ENCODE measurements at places on chromosomes 11 and 22.
A peak's percentile ranks its signal among the peaks of the same experiment; 100 is the strongest.

- no peak for DNase-seq
- H3K36me3 ChIP-seq: peaks cover 9% of the 10 kb centered on the region
- no peaks in the 10 kb centered on the region for H3K4me1 ChIP-seq
- H3K4me3 ChIP-seq: no peak overlapping the region
Observed at GRCh38 chr22:17870407-17870806, 96.1 kb upstream of the BID start.

DNA sequence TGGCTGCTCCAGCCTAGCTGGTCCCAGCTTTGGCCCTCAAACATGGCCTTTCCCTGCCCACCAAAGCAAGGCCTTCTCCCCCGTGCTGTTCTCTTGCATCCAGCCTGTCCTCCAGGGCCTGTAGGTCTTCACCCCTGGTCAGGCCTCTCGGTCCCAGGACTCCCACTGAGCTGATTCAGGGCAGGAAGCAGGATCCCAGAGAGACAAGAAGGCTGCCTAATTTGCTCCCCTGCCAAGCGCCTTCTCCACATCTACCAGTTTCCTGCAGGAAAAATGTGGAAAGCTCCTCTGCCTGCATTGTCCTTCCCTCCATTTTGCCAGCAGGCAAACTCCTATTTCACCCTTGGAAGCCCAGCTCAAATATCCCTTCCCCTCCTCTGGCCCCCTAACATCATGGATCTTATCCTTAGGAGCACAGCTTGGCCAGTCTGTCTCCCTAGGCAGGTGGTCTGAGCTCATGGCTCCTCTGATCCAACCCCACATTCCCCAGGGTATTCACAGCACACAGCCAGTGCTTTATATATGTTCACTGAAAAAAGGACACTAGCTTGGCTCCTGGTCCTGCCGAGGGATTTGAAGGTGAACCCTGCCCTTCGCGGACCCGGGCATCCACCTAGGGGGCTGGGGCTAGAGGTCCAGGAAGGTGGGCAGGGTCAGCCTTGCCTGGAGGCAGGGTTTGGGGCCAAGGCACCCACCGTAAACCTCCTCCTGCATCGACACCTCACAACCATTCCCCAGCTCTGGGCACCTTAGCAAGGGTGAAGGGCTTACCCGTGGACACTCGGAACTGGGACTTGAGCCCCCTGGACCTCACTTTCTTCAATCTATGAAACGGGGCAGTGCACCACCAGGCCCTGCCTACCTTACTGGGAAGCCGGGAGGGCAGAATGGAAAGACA lies 968 bp downstream of the RHBDD3 start:
- H3K27me3 ChIP-seq: no peaks in the 10 kb centered on the region
- H3K4me1 ChIP-seq: no peaks in the 10 kb centered on the region
- no peak for DNase-seq
- peak overlapping the region; percentile 90 for H3K4me3 ChIP-seq

GRCh38 chr22:20271114-20271994 lies 3.2 kb upstream of the RTN4R start:
- no peak overlapping the region for H3K4me3 ChIP-seq
- H3K27ac ChIP-seq: no peak overlapping the region
- no peaks in the 10 kb centered on the region for H3K27me3 ChIP-seq
- H3K36me3 ChIP-seq: no peaks in the 10 kb centered on the region
- DNase-seq: no peak

DNA sequence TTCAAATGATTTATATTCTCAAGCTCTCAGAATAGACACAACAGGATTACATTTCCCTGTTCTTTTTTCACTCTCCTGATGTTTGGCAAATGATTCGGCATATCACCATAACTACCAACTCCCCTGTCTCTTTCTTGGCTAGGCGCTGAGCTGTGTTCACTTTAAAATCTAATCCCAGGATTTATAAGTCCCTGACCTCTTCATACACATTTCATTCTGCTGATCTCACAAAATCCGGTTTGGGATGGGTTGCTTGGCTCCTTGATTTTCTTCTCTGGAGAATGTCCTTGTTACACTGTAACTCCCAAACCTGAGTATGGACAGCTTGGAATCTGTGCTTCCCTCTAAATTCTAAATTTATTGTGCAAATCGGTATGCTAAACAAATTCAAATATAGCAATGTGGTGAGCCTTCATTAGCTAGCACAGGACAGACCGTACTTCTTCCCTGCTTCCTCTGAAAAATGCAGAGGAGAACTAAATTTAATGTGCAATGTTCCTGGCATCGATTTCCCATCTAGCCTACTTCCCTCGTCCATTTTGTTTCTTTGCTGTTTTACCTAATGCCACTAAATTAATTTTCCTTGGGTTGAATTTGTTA lies 858.5 kb upstream of the FAT3 start:
- 0 out of 2 replicates have a peak, but pooled peaks cover 1% of the 10 kb centered on the region for H3K27me3 ChIP-seq
- H3K36me3 ChIP-seq: no peaks in the 10 kb centered on the region
- H3K27ac ChIP-seq: no peak overlapping the region
- H3K4me3 ChIP-seq: no peak overlapping the region
- DNase-seq: no peak

- H3K27ac ChIP-seq: no peak overlapping the region
- H3K27me3 ChIP-seq: no peaks in the 10 kb centered on the region
- H3K4me3 ChIP-seq: no peak overlapping the region
- H3K36me3 ChIP-seq: peaks cover 3% of the 10 kb centered on the region
- no peak for DNase-seq
Observed at GRCh38 chr11:14262271-14262846, 96.6 kb downstream of the RRAS2 start.

- H3K4me1 ChIP-seq: no peaks in the 10 kb centered on the region
- H3K36me3 ChIP-seq: no peaks in the 10 kb centered on the region
- peaks cover 11% of the 10 kb centered on the region for H3K27me3 ChIP-seq
Observed at GRCh38 chr22:26169315-26170111, at the start of gene SEZ6L. TSS of gene SEZ6L (plus strand) at chr22:26169462. CDS start at chr22:26169670, 208 bp downstream.

- no peaks in the 10 kb centered on the region for H3K36me3 ChIP-seq
- no peaks in the 10 kb centered on the region for H3K27me3 ChIP-seq
- H3K4me3 ChIP-seq: no peak overlapping the region
Observed at GRCh38 chr11:27871056-27871455, 170.8 kb upstream of the BDNF start.

DNA sequence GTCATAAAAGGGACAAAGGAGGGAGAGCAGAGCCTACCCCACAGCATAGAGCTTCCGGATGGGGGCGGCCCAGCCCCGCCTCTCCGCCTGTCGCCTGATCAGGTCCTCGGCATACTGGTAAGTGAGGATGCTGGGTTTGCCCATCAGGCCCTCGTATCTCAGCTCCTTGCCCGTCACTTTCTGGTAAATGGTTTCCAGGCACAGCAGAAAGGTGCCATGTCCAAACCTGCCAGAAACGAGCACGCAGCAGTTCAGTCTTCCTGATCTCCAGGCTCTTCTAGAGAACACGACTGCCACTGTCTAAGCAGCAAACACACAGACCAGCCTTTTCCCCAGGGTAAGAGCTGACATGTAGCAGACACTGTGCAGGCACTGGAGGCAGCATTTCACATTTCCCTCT lies 17.4 kb upstream of the TMEM121B start:
- no peaks in the 10 kb centered on the region for H3K4me1 ChIP-seq
- peaks cover 29% of the 10 kb centered on the region for H3K36me3 ChIP-seq
- no peak overlapping the region for H3K27ac ChIP-seq
- no peak for DNase-seq

DNA sequence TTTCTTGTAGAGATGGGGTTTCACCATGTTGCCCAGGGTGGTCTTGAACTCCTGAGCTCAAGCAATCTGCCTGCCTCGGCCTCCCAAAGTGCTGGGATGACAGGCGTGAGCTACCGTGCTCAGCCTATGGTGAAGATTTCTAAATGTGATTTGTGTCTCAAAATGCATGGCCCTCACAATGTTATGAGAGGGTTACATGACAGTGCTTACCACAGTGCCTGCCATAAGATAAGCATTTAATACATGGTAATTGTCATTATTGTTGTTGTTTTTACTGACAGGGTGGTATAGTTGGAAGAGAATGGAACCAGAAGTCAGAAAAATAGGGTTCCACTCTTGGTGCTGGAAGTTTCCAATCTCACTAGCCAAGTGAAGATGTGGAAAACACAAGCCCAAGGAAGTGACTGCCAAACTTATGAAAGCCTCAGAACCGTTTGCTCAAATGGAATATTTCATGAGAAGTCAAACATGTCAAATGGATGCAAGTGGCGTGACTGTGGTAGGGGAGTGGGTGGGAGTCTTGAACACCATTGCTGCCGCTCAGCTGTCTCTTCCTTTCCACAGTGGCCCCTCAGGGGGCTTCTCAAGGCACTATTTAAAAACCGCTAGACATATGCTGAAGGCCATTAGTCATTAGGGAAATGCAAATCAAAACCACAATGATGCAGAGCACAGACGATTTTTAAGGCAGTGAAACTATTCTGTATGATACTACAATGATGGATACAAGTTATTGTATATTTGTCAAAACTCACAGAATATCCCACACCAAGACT lies 29.1 kb upstream of the LMO2 start:
- DNase-seq: no peak
- no peaks in the 10 kb centered on the region for H3K27me3 ChIP-seq
- H3K4me1 ChIP-seq: no peaks in the 10 kb centered on the region
- H3K27ac ChIP-seq: no peak overlapping the region
- no peaks in the 10 kb centered on the region for H3K36me3 ChIP-seq

DNA sequence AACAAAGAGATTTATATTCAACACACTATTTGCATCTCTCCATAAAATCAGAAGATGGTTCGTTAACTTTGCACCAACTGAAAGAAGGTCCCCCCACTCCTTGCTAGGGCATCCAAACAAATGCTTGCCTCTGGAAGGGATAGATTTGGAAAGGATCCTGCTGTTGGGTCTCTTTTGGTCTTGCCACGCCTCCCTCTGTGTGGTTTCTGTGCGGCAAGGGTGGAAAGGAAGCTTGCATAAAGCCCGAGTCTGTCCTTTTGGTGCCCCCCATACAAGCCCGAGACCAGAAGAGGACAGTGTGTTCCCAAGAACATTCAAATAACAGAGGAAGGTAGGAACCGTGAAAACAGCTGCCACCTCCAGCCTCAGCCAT lies 15.1 kb downstream of the SCGB1A1 start:
- H3K27ac ChIP-seq: no peak overlapping the region
- H3K4me1 ChIP-seq: no peaks in the 10 kb centered on the region
- H3K27me3 ChIP-seq: 0 out of 2 replicates have a peak, but pooled peaks cover 1% of the 10 kb centered on the region
- no peak for DNase-seq

GRCh38 chr11:1152316-1153104 lies 5.2 kb upstream of the MUC5AC start:
- no peaks in the 10 kb centered on the region for H3K27me3 ChIP-seq
- no peaks in the 10 kb centered on the region for H3K36me3 ChIP-seq
- no peak overlapping the region for H3K4me3 ChIP-seq
- DNase-seq: no peak
- H3K27ac ChIP-seq: no peak overlapping the region

GRCh38 chr11:92670308-92670890 lies 299.1 kb upstream of the MTNR1B start:
- H3K4me3 ChIP-seq: no peak overlapping the region
- H3K27ac ChIP-seq: no peak overlapping the region
- DNase-seq: no peak
- no peaks in the 10 kb centered on the region for H3K27me3 ChIP-seq
- H3K36me3 ChIP-seq: no peaks in the 10 kb centered on the region
- H3K4me1 ChIP-seq: peaks cover 3% of the 10 kb centered on the region

- H3K4me1 ChIP-seq: peaks cover 4% of the 10 kb centered on the region
- H3K27me3 ChIP-seq: peaks cover 7% of the 10 kb centered on the region
- no peak overlapping the region for H3K4me3 ChIP-seq
- no peak for DNase-seq
- no peaks in the 10 kb centered on the region for H3K36me3 ChIP-seq
Observed at GRCh38 chr11:86804951-86805350, 4.6 kb downstream of the PRSS23 start.

GRCh38 chr11:6742260-6742659 lies 29.5 kb downstream of the OR2AG2 start:
- H3K36me3 ChIP-seq: no peaks in the 10 kb centered on the region
- DNase-seq: no peak
- no peak overlapping the region for H3K27ac ChIP-seq
- H3K4me3 ChIP-seq: no peak overlapping the region

DNA sequence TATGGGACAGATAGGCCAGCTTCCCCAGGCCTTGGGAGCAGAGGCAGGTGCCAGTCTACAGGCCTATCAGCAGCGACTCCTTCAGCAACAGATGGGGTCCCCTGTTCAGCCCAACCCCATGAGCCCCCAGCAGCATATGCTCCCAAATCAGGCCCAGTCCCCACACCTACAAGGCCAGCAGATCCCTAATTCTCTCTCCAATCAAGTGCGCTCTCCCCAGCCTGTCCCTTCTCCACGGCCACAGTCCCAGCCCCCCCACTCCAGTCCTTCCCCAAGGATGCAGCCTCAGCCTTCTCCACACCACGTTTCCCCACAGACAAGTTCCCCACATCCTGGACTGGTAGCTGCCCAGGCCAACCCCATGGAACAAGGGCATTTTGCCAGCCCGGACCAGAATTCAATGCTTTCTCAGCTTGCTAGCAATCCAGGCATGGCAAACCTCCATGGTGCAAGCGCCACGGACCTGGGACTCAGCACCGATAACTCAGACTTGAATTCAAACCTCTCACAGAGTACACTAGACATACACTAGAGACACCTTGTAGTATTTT lies 26.6 kb upstream of the L3MBTL2 start:
- no peak for DNase-seq
- H3K27ac ChIP-seq: no peak overlapping the region

DNA sequence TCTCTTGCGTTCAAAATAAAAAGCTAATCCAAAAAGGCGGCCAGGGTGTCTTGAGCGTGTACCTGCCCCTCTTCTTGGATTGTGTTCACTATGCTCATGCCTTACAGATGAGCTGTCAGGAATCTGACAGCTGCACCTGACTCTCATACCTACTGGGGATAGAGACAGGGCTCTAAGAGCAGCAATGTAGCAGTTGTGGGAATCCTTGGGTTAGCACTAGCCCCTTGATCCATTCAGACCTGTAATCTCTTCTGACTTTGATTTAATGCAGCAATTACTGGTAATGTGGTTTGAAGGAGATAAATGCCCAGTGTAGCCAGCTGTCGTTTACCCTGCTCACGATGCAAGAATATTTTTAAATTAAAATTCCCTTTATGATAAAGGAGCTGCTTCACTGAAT lies 145.8 kb downstream of the APOL5 start:
- no peak overlapping the region for H3K27ac ChIP-seq
- no peaks in the 10 kb centered on the region for H3K27me3 ChIP-seq
- no peaks in the 10 kb centered on the region for H3K36me3 ChIP-seq
- no peak overlapping the region for H3K4me3 ChIP-seq
- no peak for DNase-seq
